ENCODE measurements at places on chromosomes 6 and 20.

DNA sequence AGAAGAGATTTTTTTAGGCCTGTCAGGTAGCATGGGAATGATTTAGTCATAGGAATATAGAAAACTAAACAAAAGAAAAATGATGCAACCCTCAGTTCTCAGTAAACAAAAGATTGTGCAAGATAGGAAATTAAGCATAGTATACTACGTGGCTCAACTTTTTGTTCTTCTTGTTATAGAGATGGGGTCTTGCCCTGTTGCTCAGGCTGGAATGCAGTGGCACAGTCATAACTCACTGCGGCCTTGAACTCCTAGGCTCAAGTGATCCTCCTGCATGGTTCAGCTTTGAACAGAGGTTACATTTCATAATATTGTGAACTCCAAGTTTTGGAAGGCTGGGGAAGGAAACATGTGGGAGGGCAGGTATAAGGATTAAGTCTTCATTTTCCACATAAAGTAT lies 28.5 kb downstream of the SLX4IP start:
- no peak for DNase-seq

- DNase-seq = no peak
These were observed 143.2 kb downstream of the CEBPB start for GRCh38 chr20:50333812-50334211.

DNA sequence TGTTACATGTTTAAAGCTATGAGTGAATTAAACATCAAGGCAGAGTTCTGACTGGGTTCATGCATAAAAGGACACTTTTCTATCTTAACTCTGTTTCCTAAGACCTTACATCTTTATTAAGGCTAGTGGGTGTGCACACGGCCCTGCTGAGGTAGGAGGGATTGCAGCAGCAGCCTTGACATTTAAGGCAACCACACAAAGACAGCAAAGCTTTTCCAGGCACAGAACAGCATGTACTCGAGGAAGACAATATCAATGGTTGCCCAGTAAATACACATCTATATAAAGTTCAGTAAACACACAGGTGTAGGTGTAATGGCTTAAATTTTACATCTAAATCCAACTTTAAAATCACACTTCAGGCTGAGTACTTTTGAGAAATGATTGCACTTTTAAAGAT lies 79.8 kb upstream of the LOC128125822 start:
- DNase-seq = no peak

GRCh38 chr6:89978749-89979145 lies 84.5 kb downstream of the GJA10 start:
- no peak for DNase-seq

DNA sequence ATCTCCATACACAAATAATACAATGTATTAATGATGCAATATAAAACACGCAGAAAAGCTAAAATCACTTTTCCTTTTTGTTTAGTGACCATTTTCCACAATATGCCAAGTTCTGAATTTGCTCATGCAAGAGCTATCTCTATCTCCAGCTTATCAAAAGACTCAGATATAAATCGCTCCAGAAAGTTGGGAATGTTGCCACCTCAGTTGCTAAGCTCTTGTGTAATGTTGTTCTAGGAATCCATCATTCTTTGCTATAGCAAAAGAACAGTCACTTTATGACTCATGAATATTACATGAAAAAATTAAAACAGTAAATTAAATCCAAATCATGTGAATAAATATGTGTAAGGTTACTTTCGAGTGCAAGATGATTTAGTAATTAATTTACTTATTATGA lies 8.7 kb downstream of the PLAGL1 start:
- no peak for DNase-seq

GRCh38 chr20:46572153-46572552 lies 21.7 kb upstream of the OCSTAMP start:
- no peak for DNase-seq

DNA sequence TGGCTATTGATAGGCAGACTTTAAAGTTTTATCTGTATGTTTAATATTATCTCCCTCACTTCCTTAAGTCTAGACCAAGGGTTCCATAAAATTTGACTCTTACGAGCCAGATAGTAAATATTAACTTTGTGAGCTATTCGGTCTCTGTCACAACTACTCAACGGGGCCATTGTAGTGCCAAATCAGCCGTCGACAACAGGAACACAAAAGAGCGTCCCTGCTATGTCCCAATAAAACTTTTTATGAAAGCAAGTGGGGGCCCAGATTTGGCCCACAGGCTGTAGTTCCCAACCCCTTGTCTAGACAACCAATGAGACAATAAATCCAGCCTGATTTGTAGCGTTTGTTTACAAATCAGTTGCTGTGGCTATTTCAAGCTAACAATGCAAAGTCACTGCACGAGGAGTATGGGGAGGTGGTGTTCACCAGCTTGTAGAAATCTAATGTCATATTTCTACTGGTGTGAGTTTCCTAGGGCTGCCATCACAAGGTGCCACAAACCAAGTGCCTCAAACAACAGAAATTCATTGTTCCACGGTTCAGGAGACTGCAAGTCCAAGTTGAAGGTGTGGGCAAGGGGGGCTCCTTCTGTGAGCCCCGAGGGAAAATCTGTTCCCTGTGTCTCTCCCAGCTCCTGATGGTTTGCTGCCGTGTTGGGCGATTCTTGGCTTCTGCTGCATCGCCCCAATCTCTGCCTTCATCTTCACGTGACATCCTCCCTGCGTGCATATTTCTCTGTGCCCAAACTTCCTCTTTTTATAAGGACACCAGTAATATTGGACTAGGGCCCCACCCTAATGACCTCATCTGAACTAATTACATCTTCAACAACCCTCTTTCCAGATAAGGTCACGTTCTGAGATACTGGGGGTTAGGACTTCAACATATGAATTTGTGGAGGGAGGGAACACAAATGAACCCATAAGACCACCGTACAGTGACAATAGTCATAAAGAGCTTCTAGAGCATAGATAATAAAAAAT lies 356.0 kb upstream of the JARID2 start:
- no peak for DNase-seq

DNA sequence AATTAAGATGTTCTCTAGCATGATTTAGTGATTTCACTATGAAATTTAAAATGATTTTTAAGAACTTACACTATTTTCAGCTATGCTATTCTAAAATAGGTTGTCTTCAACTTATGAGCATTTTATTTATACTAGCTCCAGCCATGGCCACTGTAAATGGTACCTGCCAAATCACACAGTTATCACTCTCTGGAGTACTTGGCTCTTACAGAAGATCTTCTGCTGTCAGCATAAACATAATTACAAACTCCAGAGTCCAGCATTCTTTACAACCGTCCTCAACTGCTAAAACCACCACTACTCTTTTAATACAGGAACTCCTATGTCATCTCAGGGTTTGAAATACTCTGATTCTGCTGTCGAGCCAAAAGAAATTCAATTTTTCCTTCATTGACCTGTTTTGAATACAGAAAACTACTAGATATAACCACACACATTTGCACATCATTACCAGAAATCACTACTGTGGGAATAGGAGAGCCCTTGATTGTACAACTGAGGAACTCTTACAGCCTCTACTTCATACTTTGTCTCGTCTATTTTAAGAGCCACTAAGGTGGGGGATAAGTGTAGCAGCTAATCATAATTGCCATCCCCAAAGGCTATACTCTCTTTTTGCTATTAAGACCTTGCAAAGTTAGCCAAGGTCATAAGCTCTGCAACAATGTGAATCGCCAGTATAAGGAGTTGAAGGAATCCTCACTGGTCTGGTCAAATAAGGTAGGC lies 93.7 kb downstream of the PHIP start:
- no peak for DNase-seq
